Thyroid gland (tissue), 4 donors: ENCODE measurements at places on chromosomes 4 and X.

DNA sequence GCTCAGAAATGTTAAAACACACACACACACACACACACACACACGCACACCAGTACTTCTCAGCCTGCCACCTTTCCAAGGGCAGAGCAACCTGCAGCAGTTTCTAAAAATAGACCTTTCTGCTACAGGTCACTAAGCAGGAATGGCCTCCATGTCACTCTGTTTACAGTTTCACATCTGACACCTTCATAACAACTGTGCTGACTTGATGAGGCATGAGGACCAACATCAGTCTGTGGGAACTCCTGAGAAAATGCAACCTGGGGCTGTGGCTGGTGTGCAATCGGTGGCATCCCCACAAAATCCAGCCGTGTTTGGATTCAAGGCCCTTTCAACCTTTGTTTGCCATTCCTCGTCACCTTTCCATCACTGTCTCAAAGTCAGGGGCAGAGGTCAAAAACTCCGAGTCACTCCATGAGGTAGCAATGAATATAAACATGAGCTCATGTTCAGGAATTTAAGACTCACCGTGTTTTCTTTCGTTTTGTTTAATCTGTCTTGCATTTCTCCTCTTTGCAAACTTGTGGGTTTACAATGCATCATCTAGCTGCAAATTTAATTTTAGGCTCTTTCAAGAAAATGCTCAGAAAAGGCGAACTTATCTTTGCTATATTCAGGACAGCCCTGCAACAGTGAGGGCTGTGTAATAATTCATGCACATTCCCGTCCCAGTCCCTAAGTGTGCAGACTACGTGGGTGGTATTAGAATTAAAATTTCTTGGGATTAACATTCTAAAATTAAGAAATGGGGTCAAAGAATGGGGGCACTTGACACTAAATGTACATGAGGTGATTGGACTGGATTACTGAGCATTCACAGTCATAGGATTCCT lies 135.3 kb downstream of the SHROOM3 start:
- peak; percentile 73 for DNase-seq

DNA sequence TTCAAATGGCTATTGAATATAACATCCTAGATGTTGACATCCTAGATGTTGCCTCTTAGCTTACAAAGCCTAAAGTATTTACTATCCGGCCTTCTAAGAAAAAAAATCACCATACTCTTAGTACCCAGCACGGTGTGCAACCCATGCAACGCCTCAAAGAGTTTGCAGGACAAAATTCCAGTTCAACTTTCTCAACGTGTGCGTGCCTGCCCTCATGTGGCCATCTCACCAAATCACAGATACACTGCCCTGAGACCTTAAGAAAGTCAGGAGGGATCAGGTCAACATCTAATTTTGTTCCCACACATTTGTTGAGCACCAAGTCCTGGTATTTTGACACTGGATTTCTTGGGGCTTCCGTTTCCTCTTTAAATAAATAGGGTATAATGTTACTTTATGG lies 68.3 kb downstream of the CRMP1 start:
- DNase-seq: no peak

- DNase-seq: no peak
These were observed 109.3 kb downstream of the AFF2 start for GRCh38 chrX:148609515-148610327.

- no peak for DNase-seq
These were observed 20.0 kb downstream of the DIAPH2 start for GRCh38 chrX:96704629-96705028.

GRCh38 chrX:149490100-149490499 lies 15.0 kb downstream of the IDS start:
- no peak for DNase-seq

DNA sequence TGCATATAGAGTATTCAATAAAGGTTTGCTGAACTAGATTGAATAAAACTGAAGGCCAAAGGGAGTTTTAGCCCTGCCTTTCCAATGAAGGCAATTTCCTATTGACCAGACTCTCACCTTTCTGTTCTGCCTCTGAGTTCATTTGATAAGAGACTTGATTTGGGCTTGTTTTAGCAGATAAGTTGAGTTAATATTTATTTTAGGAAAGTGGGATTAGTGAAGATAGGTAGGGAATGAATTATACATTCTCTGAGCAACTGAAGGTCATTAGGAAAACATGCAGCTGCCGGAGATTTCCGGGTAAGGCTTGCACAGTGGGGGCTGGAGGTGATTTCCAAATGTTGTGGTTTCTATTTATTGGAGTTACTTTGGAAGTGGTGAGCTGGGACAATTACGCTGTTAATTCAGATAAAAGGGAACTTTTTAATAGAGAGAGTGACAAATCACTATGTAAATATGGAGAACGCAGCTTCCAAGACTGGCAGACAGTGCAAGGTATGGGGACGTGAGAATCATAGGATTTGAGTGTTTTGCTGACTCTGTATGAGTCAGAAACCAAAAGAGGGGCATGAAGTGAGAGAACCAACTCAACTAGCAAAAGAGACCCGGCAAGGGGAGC lies 553.6 kb upstream of the BOD1L1 start:
- no peak for DNase-seq

DNA sequence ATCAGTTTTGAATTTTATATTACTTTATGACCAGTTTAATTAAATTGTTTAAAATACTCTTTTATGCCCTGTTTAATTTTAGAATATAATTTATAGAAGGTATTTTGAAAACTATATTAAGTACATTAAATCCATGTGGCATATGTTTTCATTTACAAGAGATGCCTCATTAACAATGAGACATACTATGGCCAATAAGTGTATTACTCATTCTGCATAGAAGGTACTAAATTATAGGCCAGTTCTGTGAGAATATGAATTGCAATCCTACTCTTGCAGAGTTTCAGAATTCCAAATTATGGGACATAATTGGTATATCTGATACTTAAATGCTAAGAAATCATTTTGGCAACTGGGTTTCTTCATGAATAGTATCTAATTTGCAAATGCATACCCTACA lies 951.1 kb downstream of the FAT4 start:
- no peak for DNase-seq

- DNase-seq: no peak
These were observed 121.6 kb upstream of the TRIM2 start for GRCh38 chr4:153082322-153083301.

- no peak for DNase-seq
These were observed 309.9 kb downstream of the NKX6-1 start for GRCh38 chr4:84189144-84189543.

GRCh38 chr4:160136021-160136420 lies 1033.1 kb downstream of the RAPGEF2 start:
- DNase-seq: no peak
